ENCODE measurements at places on chromosomes 1 and 21. TPM values are rescaled to one million over a fixed set of nuclear protein-coding genes. Genes with fewer than 3 reads are reported as not detected.

- no peaks in the 10 kb centered on the region for H3K27me3 ChIP-seq
- H3K36me3 ChIP-seq: no peaks in the 10 kb centered on the region
- H3K4me1 ChIP-seq: peaks cover 15% of the 10 kb centered on the region
- DNase-seq: peak; percentile 66
These were observed at the start of gene ASAP3 for GRCh38 chr1:23483321-23484252. TSS of gene ASAP3 (minus strand) at chr1:23484179. CDS start at chr1:23484133, 46 bp downstream.

DNA sequence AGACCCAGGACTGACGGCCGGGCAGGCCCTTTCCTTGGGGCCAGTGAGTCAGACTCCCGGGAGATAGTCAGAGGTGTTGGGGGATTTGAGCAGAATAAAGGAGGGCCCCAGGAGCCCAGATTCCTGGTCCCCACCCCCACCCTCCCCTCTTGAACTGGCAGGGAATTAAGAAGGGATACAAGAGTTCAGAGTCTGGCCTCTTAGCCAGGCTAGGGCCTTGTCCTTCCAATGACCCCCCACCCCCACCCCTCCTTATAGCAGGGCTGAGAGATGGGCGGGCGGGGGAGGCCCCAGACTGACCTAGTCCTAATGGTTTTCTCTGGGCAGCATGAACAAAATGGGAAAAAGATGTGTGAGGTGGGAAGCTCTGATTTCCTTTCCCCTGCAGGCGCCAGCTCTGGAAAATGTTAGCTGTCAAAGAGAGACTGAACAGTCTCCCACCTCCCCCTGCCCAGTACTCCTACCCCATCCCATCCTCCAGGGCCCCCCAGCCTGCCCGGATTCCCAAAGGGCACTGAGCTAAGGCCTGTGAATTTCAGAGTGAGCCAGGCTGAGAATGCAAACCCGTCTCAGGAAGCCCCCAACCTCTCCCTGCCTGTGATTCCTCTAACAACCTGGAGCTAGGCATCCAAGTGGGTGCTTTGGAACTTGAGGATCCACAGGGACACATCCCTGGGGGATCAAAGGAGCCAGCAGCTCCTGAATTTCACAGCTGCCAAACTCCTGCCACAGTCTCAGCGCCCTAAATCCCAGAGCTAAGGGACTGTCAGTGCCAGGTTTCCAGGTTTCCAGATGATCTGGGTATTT, 5.8 kb upstream of the CRABP2 start:
- H3K27ac ChIP-seq: peak overlapping the region; percentile 88
- no peaks in the 10 kb centered on the region for H3K27me3 ChIP-seq
- DNase-seq: no peak
- H3K36me3 ChIP-seq: no peaks in the 10 kb centered on the region

DNA sequence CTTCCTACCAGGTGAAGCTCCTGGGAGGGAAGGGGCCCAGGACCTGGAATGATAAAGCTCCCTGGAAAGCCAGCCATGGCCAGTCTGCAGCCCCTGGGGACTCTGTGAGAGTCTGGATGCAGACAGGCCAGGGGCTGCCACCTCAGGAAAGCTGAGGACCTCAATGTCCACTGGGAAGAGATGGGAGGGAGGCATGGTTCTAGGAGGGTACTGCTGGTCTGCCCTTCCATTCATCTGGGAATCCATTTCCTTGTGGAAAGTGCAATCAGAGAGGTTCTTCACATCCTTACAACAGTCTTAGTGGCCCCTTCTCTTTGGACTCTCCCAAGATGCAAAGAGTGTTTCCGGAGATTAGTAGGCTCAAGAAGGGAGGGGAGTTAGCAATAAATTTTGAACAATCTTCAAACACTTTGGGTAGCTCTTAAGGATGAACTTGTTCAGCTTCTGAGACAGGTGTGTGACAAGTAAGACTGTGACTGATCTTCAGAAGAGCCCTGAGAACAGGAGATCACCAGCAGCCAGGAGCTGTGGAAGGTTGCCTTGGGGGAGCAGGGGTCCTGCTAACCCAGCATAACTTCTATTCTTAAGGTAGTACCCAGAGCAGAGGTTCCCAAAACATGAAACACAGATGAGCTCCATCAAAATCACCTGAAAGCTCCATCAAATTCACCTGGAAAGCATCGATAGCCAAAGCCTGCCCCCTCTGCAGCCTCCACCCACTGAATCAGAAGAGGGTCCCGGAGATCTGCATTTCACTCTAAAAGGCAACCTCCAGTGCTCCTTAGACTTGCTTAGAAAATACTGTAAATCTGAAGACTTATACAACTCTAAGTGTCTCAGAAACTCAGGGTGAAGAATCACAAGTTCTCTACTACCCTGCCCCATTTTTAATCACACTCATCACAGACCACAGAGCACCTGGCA, 616 bp upstream of the LAX1 start:
- peaks cover 6% of the 10 kb centered on the region for H3K4me1 ChIP-seq
- H3K27me3 ChIP-seq: no peaks in the 10 kb centered on the region
- H3K4me3 ChIP-seq: no peak overlapping the region
- DNase-seq: no peak

- H3K27me3 ChIP-seq: no peaks in the 10 kb centered on the region
- H3K4me1 ChIP-seq: no peaks in the 10 kb centered on the region
- no peaks in the 10 kb centered on the region for H3K36me3 ChIP-seq
- no peak overlapping the region for H3K4me3 ChIP-seq
These were observed 28.4 kb downstream of the FCRL5 start for GRCh38 chr1:157523774-157524493.

- H3K27me3 ChIP-seq: no peaks in the 10 kb centered on the region
- H3K27ac ChIP-seq: no peak overlapping the region
- DNase-seq: no peak
- no peak overlapping the region for H3K4me3 ChIP-seq
- H3K4me1 ChIP-seq: peaks cover 17% of the 10 kb centered on the region
These were observed 116.1 kb downstream of the DMRTB1 start for GRCh38 chr1:53575141-53575954.

DNA sequence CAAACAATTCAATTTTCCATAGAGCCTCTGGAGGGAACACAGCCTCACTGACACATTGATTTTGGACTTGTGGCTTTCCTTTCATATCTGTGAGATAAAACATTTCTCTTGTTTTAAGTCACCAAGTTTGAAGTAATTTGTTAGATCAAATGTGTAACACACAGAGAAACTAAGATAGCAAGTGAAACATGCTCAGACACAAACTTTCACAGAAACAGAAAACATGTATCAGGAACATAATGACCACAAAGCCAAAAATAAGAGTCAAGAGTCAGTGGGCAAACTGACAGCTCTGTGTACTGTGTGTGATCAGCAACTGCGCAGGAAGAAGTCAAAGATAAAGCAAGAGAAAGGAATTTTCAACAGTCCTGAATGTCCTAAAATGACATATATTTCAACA, 1237.5 kb downstream of the AMY1C start:
- H3K36me3 ChIP-seq: no peaks in the 10 kb centered on the region
- no peak overlapping the region for H3K27ac ChIP-seq
- DNase-seq: no peak
- no peaks in the 10 kb centered on the region for H3K27me3 ChIP-seq
- no peaks in the 10 kb centered on the region for H3K4me1 ChIP-seq

DNA sequence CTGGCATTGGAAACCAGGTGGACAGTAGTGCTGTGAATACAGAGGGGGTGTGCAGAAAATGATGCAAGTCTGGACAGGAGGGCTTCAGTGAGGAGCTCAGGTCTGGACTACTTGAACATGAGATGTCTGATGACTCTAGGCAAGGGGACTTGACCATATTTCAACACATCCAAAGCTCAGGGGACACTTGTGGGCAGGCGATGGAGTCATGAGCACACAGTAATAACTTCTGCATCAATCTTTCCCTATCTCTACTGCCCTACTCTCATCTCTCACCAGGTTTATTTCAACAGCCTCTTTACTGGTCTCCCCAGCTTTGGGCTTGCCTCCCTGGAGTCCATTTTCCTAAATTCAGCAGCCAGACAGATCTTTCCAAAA, 21.9 kb downstream of the FMO2 start:
- no peaks in the 10 kb centered on the region for H3K36me3 ChIP-seq
- H3K27ac ChIP-seq: no peak overlapping the region
- H3K27me3 ChIP-seq: no peaks in the 10 kb centered on the region
- peaks cover 4% of the 10 kb centered on the region for H3K4me1 ChIP-seq
- DNase-seq: no peak

GRCh38 chr21:33080776-33081175, 10.8 kb downstream of the OLIG1 start:
- peaks cover 1% of the 10 kb centered on the region for H3K4me1 ChIP-seq
- no peaks in the 10 kb centered on the region for H3K36me3 ChIP-seq
- no peak overlapping the region for H3K4me3 ChIP-seq
- DNase-seq: no peak

DNA sequence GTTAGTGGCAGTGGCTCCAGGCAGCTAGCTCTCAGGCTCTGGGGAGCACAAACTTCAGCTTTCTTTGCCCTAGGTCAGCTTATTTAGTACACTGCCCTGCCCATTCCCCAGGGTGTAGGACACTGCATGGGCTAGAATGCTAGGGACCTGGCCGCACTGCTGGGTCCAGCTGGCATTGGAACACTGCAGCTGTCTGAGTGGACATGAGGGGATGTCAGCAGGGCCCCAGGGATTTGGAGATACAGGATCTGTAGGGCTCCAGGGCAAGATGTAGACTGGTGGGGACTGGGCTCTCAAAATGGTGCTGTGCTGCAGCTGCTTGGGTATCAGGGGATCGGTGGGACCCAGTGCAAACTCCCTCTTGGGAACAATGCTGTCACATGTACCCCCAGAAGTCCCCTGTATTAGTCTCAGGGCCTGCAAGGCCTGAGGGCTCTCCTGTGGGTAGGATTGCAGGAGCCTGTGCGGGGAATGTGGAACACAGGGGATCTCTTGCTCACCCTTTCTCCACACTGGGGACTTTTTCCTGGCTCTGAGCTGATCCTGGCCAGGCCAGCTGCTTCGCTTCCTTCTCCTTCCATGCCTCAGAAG, 25.2 kb upstream of the TTC22 start:
- no peaks in the 10 kb centered on the region for H3K27me3 ChIP-seq
- H3K36me3 ChIP-seq: no peaks in the 10 kb centered on the region
- no peak for DNase-seq
- H3K4me3 ChIP-seq: no peak overlapping the region
- H3K27ac ChIP-seq: no peak overlapping the region
- no peaks in the 10 kb centered on the region for H3K4me1 ChIP-seq

GRCh38 chr1:206112600-206113301, 4.4 kb downstream of the AVPR1B start:
- H3K27me3 ChIP-seq: peaks cover 13% of the 10 kb centered on the region
- H3K4me1 ChIP-seq: no peaks in the 10 kb centered on the region
- H3K4me3 ChIP-seq: no peak overlapping the region
- no peak overlapping the region for H3K27ac ChIP-seq

- H3K4me1 ChIP-seq: no peaks in the 10 kb centered on the region
- DNase-seq: no peak
- H3K4me3 ChIP-seq: no peak overlapping the region
- no peaks in the 10 kb centered on the region for H3K27me3 ChIP-seq
- no peaks in the 10 kb centered on the region for H3K36me3 ChIP-seq
These were observed 9.7 kb upstream of the GATAD2B start for GRCh38 chr1:153932156-153933131.

DNA sequence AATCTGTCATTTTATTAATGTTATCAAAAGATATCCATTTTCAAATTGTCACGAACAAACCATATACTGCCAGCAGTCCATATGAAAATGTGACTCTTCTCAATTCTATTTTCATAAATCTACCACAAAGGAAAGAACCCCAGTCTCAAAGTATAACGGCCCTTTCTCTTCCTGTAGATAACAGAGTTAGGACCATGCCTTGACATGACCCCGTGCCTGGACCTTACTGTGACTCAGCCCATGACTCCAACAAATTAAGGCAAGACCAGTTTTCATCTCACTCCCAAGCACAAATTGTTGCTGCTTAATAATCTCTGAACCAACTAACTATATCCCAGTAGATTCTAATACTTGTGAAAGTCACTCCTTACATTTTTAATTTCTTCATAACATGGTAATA, 124.4 kb upstream of the NFIA start:
- H3K4me3 ChIP-seq: no peak overlapping the region
- no peak for DNase-seq
- no peaks in the 10 kb centered on the region for H3K27me3 ChIP-seq

- no peak overlapping the region for H3K27ac ChIP-seq
- peaks cover 4% of the 10 kb centered on the region for H3K27me3 ChIP-seq
- no peaks in the 10 kb centered on the region for H3K36me3 ChIP-seq
- H3K4me1 ChIP-seq: no peaks in the 10 kb centered on the region
These were observed 16.4 kb downstream of the RPE65 start for GRCh38 chr1:68433395-68433794.

GRCh38 chr1:160748878-160749269, 9.8 kb downstream of the SLAMF7 start:
- peaks cover 4% of the 10 kb centered on the region for H3K4me1 ChIP-seq
- DNase-seq: no peak
- no peak overlapping the region for H3K27ac ChIP-seq
- H3K27me3 ChIP-seq: no peaks in the 10 kb centered on the region

- no peaks in the 10 kb centered on the region for H3K27me3 ChIP-seq
- H3K4me3 ChIP-seq: no peak overlapping the region
- no peaks in the 10 kb centered on the region for H3K4me1 ChIP-seq
- no peak overlapping the region for H3K27ac ChIP-seq
- H3K36me3 ChIP-seq: no peaks in the 10 kb centered on the region
These were observed 1348.0 kb downstream of the MRPL39 start for GRCh38 chr21:24259241-24259640.

DNA sequence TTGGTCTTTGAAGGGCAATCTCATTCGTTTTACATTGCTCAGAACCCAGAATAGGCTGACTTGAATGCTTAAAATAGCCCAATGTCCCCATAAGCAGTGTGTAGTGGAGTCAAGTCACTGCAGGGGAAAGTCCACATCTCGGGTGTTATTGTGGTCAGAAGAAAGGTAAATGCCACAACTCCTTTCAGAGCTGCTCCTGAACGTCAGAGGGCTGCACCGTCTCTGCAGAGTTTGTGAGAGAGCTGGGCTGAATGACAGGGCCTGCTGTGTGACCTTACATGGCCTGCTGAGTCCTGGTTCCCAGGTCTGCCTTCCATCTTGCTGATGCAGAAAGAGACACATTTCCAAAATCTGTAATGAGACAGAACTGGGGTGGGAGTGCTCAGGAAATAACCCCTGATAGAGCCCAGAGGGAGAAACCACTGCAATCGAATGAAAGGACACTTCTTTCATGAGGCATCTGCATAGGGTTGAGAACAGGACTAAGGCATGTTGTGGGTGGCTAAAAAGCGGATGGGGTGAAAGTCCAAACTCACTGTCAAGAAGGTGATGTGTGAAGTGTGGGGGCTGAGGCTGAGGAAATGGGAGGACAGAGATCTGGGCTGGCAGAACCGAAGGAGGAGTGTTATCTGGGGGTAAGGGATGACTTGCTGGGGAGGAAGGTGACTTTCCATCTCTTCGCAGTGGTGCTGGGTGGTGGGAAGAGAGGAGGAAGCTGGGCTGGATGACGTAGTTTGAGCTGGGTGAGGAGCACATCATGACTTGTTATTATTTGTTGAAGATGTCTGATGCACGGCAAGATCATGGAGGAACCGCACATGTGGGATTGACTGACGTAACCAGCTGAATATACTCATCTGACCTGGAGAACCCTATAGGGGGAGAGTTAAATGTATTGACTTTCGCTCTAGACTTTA, 33.7 kb downstream of the XCL2 start:
- no peaks in the 10 kb centered on the region for H3K36me3 ChIP-seq
- peaks cover 8% of the 10 kb centered on the region for H3K4me1 ChIP-seq
- no peak for DNase-seq
- no peak overlapping the region for H3K4me3 ChIP-seq
- no peaks in the 10 kb centered on the region for H3K27me3 ChIP-seq
- no peak overlapping the region for H3K27ac ChIP-seq

The CACNA1S gene
- not detected for total RNA-seq

The TAF5L gene
- total RNA-seq: 14.4 TPM

The TDRD10 gene
- total RNA-seq: not detected

The ARHGAP30 gene
- 0.52 TPM for total RNA-seq

The BMP8B gene
- total RNA-seq: 5.5 TPM

Measured in hepatocyte (in vitro differentiated cells).